CD4-positive, alpha-beta T cell treated with Interleukin-15 for 1 hour (primary cell): ENCODE measurements at places on chromosomes 3 and 15.

- no peak for DNase-seq
These were observed 28.2 kb downstream of the POPDC2 start for GRCh38 chr3:119632216-119632615.

- DNase-seq: no peak
These were observed 15.8 kb downstream of the ESYT3 start for GRCh38 chr3:138450181-138450580.

DNA sequence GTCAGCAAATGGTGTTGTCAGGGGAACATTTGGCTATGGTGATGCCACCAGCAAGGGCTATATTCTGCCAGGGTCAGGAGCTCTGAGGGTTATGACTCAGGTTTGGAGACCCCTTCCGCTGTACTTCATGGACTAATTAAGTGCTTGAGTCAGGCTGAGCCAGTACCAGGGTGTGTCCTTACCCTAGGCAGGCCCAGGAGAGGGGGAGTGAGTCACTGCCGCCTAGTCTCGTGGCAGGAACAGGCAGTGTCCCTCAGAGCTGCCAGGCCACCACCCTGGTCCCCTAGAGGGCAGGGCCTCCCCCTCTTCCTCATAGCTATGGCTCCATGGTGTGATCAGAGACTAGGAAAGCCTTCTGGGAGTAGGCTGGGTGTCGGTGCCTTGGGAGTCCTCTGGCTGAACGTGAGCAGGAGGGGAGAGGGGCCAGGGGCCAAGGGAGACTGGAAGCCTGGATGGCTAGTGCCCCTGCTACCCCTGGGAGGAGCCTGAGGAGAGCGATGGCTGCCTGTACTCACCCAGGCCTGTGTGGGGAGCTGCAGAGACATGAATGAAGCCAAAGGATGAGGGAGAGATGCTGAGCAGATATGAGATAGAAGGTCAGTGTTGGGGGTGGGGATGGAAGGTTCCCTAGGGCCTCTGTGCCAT lies 10.6 kb downstream of the MAPKAPK3 start:
- peak; percentile 85 for DNase-seq

- DNase-seq: no peak
These were observed 4.9 kb upstream of the TMEM212 start for GRCh38 chr3:171838218-171838720.

DNA sequence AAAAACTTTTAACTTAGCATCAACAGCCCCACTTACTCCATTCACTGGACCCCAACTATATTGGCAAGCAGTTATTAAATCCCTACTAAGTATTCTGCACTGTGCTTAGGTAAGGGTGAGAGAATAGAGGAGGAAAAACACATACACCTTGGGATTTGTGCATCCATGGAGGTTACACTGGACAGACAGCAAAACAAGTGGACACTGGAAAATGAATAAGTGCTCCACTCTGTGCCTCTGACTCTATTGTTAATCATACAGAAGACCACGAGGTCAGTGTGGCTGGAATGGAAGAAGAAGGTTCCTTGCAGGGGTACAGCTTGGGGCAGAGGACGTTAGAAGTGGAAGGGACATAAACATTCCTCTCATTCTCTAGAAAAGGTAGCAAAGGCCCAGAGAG lies 3.2 kb downstream of the ADCY5 start:
- DNase-seq: no peak

DNA sequence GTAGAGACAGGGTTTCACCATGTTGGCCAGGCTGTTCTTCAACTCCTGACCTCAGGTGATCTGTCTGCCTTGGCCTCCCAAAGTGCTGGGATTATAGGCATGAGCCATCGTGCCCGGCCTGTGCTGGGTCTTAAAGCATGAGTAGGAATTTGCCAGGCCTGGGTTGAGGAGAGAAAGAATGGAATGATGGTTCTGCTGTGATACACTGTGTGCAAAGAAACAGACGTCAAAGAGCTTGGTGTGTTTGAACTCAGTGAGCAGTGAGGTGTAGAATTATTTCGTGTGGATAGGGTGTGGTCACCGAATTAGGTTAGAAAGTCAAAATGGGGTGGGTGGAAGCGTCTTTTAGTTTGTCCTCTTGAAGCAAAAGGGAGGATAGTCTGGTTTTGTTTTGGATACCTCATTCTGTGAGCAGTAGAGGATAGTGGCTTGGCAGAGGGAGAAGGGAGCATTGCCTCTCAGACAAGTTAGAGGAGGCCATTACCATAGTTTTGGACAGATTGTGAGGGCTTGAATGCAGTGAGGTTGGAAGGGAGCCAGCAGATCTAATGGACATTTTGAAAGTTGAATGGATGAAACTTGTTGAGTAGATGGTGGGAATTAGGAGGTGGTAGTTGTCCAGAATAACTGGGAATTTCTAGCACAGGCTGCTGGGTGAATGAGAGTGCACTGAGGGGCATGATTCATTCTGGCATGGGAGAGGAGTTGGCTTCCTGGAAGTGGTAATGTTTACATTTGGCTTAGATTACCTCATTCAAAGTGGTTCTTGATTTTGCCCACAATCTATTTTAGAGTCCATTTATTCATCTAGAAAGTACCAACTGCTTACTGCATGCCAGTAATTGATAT lies 27.2 kb downstream of the AKAP13 start:
- no peak for DNase-seq

DNA sequence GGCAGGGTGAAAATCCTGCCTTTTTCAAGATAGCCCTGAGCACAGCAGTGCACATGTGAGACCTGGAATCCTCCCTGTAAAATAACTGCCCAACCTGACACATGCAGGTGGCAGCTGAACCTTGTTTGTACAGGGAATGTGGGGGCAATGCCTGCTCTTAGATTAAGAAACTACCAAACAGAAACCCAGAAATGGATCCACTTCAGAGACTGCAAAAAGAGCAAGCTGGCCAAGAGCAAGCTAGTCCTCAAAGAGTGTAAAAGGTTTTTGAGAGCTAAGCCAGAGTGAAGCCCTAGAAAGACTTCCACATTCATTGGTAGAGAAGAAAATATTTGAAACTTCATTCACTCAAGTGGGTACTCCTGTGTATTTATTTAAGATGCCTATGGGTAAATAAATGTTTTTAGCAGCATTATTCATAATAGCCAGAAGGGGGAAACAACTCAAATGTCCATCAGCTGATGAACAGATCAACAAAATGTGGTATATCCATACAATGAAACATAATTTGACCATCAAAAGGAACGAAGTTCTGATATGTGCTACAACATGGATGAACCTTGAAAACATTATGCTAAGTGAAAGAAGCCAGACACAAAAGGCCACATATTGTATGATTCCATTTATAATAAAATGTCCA lies 96.0 kb upstream of the TSC22D2 start:
- DNase-seq: no peak

DNA sequence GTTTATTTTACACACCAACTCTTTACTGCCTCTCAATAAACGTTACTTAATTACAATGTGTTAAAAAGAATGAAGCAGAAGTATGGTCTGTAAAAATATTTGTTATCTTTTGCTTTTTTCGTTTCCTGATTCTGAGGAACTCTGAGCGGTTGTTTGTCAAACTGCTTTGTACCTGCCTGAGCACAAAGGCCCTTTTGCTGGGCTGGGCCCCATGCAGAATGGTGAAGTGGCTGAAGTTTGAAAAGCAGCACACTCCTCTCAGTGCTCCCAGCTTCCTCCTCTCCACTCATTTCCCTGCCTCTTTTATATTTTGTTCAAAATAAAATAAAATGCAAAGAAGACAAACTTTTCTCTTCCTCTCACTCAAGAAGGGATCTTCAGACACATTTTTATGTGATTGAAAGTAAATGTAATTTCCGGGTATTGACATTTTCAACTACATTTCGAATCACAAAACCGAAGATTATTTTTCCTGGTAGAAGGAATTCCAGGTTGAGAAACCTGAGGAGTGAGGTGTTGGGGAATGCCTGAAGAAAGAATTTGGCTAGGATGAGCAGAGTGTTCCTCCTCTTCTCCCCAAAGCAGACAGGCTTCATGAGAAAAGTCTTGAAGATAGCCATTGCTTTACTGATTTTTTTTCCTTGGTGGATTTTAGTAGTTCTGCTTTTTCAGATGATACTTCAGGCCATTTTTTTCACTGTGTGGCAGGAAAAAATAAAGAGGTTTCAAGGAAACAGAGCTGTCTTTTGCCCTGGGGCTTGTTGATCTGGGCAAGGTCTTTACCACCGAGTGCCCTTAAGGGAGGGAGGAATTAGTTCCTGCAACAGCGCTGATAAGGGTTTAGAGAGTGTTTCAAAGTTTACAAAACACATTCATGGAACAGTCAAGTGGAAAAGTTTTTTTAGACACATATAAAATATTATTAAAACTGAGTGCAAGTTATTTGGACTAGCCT lies 229.8 kb downstream of the NFKBIZ start:
- DNase-seq: peak; percentile 34

GRCh38 chr3:187968883-187969580 lies 184.9 kb upstream of the LPP start:
- peak; percentile 50 for DNase-seq

DNA sequence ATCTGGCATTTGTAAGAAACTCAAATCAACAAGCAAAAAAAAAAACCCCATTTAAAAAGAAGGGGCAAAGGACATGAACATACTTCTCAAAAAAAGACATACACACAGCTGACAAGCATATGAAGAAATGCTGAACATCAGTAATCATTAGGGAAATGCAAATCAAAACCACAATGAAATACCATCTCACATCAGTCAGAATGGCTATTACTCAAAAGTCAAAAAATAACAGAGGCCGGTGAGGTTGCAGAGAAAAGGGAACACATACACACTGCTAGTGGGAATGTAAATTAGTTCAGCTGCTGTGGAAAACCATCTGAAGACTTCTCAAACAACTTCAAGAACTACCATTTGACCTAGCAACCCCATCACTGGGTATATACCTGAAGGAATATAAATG lies 199.4 kb upstream of the THBS1 start:
- DNase-seq: no peak

GRCh38 chr3:65226287-65226686 lies 538.5 kb upstream of the ADAMTS9 start:
- no peak for DNase-seq

GRCh38 chr3:9695345-9695744 lies 8.3 kb upstream of the CPNE9 start:
- DNase-seq: no peak
